ENCODE measurements at places on chromosomes 2 and 18.

DNA sequence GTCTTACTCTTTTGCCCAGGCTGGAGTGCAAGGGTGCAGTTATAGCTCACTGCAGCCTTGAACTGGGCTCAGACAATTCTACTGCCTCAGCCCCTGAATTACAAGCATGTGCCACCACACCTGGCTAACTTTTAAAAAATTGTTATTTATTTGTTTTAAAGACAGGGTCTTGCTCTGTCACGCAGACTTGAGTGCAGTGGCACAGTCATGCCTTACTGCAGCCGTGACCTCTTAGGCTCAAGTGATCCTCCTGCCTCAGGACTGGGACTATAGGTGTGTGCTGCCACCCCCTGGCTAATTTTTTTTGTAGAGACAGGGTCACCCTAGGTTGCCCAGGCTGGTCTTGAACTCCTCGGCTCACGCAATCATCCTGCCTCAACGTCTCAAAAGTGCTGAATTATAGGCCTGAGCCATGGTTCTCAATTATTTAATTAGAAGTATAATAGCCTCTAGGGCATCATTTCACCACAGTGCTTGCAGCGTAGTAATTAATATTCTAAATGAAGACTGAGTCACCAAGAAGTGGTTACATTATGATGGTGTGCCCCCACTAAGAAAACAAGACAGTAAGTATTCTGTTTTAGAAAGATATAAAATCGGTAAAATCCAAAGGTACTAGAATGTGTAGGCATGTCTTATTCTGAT is 69.6 kb downstream of the EML4 start:
- DNase-seq = no peak

DNA sequence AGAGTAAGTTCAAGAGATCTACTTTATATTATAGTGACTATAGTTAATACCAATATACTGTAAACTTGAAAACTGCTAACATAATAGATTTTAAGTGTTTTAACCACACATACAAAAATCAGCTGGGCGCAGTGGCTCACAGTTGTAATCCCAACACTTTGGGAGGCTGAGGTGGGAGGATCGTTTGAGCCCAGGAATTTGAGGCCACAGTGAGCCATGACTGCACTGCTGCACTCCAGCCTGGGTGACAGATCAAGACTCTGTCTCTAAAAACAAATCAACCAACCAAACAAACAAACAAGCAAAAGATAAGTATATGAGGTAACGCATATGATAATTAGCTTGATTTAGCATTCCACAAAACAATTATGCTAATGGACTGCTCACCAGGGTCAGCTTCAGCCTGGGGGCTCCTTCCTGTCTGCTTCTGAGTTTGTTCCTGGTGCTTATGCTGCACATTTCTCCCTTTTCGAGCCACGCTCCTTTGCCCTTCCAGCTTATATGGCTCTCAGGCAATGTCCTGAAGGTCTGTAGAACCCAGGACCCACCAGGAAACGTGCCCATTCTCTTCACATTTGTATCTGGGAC is 357.6 kb downstream of the EN1 start:
- no peak for DNase-seq

DNA sequence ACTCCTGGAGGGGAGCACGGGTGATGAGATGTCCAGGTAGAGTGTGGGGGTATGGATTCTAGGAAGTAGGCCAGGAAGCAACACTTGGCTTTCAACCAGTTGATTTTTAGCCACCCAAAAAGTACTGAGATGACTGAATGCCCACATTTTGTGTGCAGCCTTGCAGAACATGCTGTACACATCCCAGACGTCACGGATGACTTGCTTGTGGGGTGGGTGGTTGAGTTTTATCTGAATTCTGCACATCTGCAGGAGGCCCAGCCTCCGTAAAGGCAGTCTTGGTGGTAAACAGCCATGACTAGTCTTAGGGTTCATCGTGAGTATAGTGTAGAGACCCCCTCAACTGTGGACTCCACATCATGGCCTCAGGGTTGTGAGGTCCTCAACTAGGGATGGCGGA is 53.3 kb upstream of the CCDC195 start:
- no peak for DNase-seq

GRCh38 chr2:134262684-134263083 is 8.8 kb downstream of the MGAT5 start:
- no peak for DNase-seq

GRCh38 chr18:27789406-27789805 is 387.5 kb downstream of the CDH2 start:
- DNase-seq = no peak

DNA sequence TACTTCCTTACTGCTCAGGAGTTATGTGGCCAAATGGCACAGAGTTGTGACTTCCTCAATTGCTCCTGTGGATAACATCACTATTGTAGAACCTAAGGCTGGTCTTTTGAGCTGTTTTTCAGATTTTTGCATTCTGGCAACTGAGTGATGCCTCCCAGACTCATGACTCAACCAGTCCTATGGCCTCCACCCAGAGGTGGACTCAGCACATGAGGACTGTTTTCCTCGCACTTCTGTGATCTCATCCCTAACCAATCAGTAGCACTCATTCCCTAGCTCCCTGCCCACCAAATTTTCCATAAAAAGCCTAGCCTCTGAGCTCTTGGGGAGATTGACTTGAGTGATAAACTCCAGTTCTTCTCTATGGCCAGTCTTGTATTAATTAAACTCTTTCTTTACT is 407.9 kb upstream of the TNP1 start:
- DNase-seq = no peak

DNA sequence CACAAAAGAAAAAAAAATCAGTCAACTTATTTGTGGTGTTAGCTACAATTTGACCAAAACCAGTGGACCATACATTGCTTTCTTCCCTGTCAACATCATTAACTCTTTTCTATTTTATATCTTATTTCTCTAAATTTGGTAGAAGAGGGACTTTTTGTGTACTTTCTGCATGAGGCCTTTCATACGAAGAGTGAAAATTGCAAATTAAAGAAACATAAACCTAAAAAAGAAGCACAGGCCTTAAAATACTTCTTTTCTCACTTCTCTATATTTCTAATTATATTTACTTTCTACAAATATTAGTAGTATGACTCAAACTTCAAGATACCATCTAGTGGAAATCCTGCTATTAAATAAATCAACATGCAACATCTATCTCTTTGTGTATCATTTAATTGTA is 1073.4 kb upstream of the ZEB2 start:
- DNase-seq = no peak

GRCh38 chr2:45925636-45926366 is 274.3 kb downstream of the PRKCE start:
- DNase-seq = no peak

DNA sequence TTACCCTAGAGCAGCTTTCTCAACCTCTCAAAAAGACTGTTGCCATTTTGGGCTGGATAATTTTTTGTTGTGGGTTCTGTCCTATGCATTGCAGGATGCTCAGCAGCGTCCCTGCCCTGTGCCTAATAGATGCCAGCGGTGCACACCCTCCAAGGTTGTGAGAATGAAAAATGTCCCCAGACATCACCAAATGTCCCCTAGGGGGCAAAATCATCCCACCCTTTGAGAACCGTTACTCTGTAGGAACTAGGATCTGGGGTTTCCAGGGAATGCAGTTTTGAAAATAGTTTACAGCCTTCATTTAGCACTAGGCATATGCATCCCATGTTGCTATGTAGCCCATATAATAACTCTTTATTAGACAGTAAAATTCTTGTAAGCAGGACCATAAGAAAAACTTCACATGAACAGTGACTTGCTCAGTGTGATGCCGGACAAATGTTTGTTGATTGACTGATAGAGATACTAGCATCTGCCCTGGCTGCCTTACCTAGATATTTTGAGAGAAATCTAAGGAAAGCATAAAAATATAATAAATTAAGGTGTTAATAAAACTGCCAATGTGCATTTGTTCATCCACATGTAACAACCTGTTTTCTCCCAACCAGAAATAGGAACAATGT is 79.2 kb upstream of the EPC2 start:
- no peak for DNase-seq

- no peak for DNase-seq
Measured at GRCh38 chr18:45589356-45590035, 25.8 kb upstream of the SLC14A2 start.

DNA sequence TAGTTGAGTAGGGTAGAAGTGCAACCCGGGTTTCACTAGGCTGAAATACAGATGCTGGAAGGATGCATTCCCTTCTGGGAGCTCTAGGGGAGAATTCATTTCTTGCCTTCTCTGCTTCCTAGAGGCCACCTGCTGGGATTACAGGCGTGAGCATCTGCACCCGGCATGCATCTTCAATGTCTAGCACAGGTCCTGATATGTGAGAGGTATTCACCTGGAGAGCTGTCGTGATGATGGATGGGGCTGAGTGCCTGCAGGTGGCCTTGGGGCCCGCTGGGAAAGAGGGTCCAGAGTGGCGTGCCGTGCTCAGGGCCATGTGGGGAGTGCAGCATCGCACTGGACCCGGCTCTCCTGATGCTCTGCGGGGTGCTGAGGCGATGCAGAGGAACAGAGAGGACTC is 6.6 kb upstream of the NTSR2 start:
- no peak for DNase-seq

DNA sequence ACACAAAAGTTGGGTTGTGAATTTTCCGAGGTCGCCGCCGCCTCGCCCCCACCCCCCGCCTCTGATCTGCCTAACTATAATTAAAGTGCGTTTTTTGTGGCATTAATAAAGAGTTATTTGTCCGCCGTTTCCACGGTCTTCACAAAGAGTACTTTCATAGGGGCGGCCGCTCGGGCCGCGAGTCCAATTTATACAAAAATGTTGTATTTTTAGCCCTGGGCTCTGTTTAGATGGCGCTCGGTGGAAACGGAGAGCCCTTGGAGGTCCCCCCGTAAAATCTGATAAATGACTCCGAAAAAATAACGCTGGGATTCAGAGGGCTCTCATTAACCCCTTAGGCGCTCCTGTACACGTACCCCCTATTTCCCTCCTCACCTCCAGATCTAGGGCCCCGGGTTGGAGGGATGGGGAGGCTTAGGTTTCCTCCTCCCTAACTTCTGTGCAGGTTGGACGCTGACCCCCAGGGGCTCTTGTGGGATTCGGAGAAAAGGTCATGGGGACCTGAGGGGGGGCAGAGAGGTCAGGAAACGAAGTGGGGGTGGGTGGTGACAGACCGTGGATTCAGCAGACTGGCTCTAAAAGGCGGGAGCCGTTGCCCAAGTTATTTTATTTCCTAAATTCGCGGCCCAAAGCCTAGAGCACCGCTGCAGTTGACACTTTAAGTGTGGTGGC is 1.9 kb downstream of the CYP26B1 start:
- DNase-seq = no peak

DNA sequence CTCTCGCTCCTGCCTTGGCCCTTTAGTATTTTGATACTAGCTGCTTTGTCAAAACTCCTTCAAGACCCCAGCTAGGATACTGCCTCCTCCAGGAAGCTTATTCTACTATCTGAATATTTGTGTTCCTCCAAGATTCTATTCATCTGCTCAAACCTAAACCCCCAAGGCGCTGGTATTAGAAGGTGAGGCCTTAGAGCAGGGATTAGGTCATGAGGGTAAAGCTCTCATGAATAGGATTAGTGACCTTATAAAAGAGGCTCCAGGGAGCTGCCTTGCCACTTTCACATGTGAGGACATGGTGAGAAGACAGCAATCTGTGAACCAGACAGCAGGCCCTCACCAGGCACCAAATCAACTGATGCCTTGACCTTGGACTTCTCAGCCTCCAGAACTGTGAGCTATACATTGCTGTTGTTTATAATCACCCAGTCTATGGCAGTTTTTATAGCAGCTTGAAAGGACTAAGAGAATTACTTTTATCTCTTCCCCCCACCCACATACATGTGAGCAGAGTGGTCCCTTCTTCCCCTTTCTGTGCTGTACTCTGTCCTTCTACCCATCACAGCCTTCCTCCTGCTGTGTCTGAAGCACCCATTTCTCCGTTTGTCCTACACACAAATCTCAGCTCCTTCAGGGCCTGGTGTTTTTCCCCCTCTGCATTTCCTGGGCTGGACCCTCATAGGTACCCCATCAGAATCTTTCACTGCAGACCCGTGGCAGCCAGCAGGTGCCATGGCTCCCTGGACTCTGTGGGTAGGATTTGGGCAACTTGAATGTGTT is 54.5 kb downstream of the HS1BP3 start:
- no peak for DNase-seq

- DNase-seq = no peak
Measured at GRCh38 chr2:24820598-24821432, 27.6 kb downstream of the CENPO start.

- DNase-seq = no peak
Measured at GRCh38 chr2:177641331-177641730, 248.8 kb downstream of the AGPS start.

DNA sequence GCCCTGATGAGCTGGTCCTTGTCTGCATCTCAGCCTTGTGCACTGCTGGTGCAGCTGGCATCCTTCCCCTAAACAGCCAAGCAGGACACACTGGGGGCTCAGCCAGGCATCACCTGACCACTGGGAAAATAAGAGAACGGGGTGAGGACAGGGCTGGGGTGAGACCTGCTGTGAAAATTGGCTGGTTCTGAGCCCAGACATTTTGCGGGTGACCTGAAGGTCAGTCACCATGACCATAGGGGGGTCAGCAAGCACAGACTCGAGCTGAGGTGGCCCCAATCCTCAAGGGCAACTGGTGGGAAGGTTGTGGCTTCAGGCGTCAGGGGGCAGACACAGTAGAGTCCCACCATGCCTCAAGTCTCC is 144.9 kb upstream of the TWIST2 start:
- no peak for DNase-seq

GRCh38 chr2:160932960-160933359 is 227.3 kb upstream of the TANK start:
- DNase-seq = no peak

DNA sequence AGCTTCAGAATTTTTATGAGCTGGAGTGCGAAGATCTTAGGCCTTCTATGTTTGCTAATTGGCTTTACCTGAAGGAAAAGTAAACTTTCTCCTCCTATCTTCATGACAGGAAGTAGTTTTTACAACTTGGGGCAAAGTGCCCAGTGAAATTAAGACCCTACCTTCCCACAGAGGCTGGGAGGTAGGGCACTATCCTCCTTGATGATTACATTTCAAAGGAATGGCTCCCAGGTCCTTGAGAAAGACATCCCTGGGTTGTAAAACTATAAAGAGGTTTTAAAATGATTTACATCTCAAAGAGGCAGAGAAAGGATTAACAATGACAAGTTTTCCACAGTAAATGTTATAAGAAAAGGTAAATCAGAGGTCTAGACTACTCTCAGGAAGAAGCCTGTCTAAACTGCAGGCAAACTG is 155.8 kb downstream of the CDH7 start:
- no peak for DNase-seq

DNA sequence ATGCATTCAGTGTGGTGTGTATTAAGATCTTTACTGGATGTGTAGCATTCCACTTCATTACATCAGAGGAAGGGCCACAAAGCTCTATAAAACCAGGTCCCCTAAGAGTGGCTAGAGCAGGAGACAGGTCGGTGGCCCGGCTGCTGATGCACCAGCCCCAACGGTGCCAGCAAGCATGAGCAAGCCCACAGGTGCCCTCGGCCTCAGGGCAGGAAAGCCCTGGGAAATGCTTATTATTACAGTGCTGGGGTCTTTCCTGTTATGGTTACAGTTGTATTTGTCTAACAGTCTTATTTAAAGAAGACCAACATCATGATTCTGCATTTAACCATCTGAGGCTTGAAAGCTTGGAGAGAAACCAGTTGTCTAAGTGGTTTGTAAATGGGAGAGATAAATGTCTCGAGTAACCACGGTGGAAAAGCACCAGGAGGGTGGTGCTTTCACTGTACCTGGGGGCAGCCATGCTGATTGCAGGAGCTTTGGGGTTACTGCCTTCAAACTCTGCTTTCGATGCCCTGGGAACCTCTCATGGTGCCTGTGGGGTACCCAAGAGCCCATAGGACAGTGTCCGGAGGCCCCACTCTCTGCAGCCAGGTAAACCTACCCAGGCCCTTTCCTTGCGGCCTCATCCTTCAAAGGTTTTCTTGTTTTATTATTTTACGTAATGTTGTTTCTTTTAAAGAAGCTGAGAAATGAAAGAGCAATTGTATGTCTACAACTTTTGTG is 133.1 kb downstream of the SH3RF3 start:
- DNase-seq = no peak

Data from stimulated activated CD8-positive, alpha-beta memory T cell treated with anti-CD3 and anti-CD28 coated beads, Interleukin-4, amount 100 ng/mL, for 1 hour (primary cell).